ENCODE measurements at places on chromosomes 13 and 19. TPM values are rescaled to one million over a fixed set of nuclear protein-coding genes. Genes with fewer than 3 reads are reported as not detected.

Gene ZNF211
- 11.2 TPM for total RNA-seq

GRCh38 chr13:94534166-94534565, 54.7 kb upstream of the DCT start:
- no peak for DNase-seq

- DNase-seq, result no peak
These were observed 19.2 kb upstream of the RCBTB1 start for GRCh38 chr13:49604570-49604969.

DNA sequence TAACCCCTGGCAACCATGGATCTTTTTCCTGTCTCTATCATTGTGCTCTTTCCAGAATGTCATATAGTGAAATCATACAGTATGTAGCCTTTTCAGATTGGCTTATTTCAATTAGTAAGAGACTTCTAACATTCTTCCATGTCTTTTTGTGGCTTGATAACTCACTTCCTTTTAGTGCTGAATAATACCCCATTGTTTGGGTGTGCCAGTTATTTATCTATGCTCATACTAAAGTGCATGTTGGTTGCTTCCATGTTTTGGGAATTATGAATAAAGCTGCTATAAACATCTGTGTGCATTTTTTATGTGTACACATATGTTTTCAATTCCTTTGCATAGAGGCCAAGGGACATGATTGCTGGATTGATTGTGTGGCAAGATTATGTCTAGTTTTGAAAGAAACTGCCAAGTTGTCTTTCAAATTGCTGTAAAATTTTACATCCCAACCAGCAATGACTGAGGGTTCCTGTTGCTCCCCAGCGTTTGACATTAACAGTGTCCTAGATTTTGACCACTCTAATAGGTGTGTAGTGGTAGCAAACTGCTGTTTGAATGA, 358.9 kb downstream of the ITGBL1 start:
- no peak for DNase-seq

Gene FXYD1
- not detected for total RNA-seq

DNA sequence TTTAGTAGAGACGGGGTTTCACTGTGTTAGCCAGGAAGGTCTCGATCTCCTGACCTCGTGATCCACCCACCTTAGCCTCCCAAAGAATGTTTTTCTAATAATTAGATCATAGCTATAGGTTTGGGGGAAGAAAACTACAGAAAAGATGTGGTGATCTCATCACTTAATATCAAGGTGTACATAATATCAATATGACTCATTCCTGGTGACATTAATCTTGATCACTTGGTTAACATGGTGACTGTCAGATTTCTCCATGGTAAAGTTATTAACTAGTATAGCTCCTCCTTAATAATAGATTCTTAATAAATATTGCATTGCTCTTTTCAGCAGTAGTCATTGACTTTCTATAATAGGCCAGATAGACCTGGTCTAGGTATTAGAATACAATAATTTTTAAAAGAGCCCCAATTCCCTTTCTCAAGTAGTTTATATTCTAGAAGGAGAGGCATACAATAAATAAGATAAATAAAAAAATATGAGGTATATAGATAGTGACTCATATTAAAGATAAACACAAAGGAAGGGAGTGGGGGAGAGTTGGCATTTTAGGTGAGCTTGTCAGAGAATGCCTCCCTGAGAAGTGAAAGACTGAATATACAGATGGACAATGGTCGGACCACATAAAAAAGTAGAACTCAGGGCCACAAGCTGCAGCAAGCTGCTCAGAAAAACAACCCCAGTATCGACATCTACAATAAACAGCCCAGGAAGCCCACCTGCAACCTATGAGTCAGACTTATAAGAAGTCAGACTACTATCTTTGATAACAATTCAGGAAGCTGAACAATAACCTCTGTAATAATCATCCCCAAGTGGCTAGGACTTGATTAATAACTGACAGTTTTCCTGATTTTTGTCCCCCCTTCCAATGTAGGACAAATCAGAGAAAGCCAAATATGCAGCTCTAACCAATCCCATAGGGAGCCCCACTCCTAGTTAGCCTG, 210.8 kb downstream of the RFC3 start:
- no peak for DNase-seq

Gene KLK5
- total RNA-seq, result not detected

DNA sequence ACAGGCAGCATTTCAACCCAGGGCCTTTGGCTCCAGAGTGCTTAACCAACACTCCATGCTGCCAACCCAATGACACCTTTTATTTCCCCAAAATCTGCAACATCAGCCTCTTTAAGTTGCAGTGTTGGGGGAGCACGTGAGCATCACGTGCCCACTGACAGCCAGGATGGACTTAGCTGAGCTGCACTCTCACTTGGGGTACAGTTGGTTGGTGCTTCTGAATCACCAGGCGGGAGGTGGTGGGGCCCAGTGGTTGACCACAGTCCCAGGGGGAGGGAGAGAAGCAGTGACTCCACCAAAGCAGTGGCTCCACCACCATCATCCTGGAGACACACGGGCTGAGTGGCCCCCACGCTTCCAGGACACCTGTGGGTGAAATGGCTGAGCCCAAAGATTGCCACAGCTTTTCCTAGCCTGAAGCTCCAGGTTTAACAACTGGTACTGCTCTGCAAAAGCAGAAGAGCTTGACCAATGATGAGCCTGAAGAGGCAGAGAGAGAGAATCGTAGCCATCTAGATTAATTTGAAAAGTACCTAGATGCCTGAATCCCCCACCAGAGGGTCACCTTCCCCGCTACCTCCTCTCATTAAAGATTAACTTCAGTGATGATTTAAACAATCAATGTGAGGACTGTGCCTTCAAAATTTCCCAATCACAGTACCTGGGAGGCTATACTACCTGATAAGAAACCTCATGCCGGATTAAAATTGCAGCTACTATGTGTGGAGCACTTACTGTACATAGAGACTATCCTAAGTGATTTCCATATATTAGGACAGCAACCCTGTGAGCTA, 193.8 kb downstream of the FOXO1 start:
- DNase-seq, result no peak

Gene PROZ
- total RNA-seq, result 0.17 TPM

DNA sequence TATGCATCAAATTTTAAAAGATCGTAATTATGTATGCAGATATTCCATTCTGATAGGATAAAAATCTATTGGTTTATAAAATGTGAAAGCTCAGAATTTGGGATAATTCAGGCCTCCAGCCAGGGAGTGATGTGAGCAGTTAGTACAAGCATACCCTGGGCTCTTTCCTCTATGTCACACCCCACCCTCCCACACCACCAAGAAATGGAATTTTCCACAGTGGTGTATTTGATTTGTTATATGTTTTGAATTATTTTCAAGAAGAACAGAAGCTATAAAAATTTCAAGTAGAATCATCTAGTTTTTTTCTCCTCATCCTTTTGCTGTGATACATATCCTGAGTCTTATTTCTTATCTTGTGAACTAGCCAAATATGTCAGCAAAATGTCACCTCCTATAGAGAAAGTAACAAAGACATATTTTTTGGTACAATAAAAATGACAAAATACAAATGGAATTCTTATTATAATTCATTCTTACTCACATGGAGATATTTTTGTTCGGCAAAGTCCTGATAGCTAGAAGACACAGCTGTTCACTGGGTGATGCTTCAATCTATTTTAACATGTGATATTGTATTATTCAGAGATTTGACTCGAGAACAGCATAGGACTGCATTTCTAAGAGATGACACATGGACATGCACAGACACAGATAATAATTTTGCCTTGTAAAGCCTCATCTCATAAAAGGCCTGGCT, 61.2 kb upstream of the FRY start:
- no peak for DNase-seq

- DNase-seq, result no peak
These were observed 38.3 kb downstream of the NDFIP2 start for GRCh38 chr13:79519255-79519654.

Gene SAMD1
- 25.2 TPM for total RNA-seq

Gene C3
- total RNA-seq, result 5.4 TPM

GRCh38 chr13:101217086-101217485, 199.2 kb downstream of the NALCN start:
- no peak for DNase-seq

- DNase-seq, result no peak
These were observed 82.9 kb downstream of the ZNF737 start for GRCh38 chr19:20482721-20483120.

- no peak for DNase-seq
These were observed 1.9 kb upstream of the SIGLEC5 start for GRCh38 chr19:51632126-51632525.

- DNase-seq, result peak; percentile 42
These were observed 60.7 kb downstream of the ZAR1L start for GRCh38 chr13:32254416-32254815.

DNA sequence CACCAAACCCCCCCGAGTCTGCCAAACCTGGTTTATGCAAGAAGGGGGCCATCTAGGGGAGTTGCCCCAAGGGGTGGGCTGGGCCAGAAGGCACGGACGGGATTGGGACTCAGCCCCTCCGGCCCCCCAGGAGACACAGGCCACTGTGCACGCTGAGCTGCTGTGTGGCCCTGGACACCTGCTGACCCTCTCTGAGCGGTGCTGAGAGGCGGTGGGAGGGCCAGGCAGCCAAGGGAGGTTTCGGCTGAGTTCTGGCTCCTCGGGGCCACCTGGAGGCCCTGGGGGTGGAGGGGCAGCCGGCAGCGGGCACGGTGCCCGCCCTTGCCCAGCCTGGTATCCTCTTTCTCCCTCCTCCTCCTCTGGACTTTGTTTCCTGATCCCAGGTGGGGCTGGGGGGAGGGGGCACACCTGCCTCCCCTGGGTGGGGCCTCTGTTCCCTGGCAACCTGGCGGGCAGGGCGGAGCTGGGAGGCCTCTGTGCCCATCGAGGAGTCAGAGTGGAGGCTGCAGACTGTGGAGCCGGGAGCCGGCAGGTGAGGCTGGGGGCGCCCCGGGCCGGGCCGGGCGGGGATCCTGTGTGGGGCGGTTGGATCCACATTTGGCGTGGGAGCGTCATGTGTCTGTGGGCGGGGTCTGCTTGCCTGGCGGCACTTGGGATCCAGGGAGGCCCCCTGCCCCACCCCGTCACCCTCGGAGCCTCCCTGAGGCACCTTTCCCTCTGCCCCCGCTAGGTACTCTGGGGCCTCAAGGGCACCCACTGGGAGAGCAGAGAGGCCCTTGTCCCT, at the start of gene MISP:
TSS of gene MISP (plus strand) at position 473 of the 784 bp plus-strand sequence. CDS start 5,835 bp downstream, outside the sequence.
- DNase-seq, result no peak

Gene IFNL1
- not detected for total RNA-seq

Gene TMC4
- 0.14 TPM for total RNA-seq

Gene RNF126
- 25.0 TPM for total RNA-seq

- DNase-seq, result no peak
These were observed 188.5 kb upstream of the HTR2A start for GRCh38 chr13:47085346-47085745.

Gene IL11
- total RNA-seq, result not detected

All from dermis blood vessel endothelial cell (primary cell).